ENCODE measurements at places on chromosomes 3 and 15.

DNA sequence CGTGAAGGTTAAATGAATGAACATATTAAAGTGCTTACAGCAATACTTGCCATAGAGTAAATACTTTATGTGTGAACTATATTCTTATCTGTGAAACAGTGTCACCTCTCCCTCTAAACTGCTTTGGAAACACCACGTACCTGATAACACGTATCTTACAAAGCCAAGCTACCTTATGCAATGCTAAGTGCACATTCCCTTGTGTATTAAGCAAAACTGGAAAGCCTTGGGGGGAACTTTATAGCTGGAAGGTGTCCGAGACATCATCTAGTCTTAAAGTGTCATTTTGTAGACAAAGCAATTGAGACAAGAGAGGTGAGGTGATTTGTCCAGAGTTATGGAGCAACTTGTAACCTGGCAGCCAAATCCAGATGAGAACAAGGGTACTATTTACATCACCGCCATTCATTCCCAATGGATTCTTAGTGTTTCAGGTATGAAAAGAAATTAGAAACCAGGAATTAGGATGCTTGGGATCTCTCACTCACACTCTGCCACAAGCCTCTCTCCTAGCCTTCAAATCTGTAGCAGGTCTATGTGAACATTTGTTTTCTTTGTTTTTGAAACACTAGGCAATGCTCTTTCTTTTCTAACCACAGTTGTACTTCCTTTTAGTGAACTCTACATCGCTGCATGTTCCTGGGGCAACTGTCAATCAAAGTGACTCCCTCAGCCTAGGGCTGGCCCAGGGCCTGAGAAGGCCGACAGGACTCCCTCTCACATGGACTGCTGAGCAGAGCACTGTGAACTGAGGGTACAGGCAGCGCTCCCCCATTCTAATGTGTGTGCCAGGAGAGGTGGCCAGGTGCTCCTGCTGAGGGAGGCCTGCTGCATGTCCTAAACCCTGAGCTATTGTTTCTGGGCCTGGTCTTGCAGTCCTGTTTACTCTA lies 13.9 kb upstream of the MGLL start:
- DNase-seq = no peak

DNA sequence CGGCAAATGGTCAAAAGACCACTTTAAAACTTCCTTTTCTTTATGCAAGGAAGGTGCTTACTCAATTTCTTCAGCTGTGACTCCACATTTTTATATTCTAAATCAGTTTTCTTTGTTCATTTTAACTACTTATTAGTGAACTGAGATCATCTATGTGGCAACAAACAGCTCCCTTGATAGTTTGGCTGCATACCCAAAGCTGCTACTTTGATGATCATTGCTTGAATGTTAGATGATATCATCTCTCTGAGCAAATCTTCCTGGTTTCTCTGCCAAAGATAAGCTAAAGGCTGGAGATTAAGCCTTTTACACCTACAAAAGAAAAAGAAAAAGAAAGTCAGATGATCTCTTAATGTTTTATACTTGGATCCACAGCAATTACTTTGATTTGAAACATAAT lies 95.5 kb downstream of the DPH6 start:
- DNase-seq = no peak

GRCh38 chr3:105598042-105598796 lies 231.5 kb downstream of the ALCAM start:
- DNase-seq = no peak

GRCh38 chr15:29652595-29652994 lies 169.7 kb downstream of the TJP1 start:
- DNase-seq = no peak

- DNase-seq = no peak
These were observed 155.9 kb upstream of the TBL1XR1 start for GRCh38 chr3:177353140-177353539.

GRCh38 chr3:74436184-74436583 lies 178.3 kb downstream of the CNTN3 start:
- DNase-seq = no peak

- DNase-seq = no peak
These were observed 536.7 kb downstream of the FOXP1 start for GRCh38 chr3:71046791-71047190.

DNA sequence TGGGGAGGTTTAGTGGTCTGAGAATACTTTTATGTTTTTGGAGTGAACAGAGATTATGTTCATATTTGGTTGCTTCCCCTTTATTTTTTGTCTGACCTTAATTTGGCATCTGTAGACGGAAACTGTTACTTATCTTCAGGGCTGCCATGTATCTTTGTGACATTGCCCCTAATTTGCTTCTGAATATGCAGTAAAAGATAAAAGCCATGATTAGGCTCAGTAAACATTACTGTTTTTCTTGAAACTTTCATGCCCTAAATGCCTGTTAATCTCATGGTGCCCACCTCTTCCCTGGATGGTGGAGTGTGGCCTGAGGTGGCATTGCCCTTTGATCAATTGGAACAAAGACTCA lies 106.7 kb downstream of the C3orf70 start:
- no peak for DNase-seq

- no peak for DNase-seq
These were observed 4.4 kb upstream of the ATOSA start for GRCh38 chr15:52683580-52683979.

- no peak for DNase-seq
These were observed 34.5 kb downstream of the TBC1D5 start for GRCh38 chr3:17707813-17708543.

GRCh38 chr3:165193366-165194254 lies 2.6 kb downstream of the SLITRK3 start:
- no peak for DNase-seq

GRCh38 chr3:62372621-62373041 lies 719 bp downstream of the FEZF2 start:
- no peak for DNase-seq

DNA sequence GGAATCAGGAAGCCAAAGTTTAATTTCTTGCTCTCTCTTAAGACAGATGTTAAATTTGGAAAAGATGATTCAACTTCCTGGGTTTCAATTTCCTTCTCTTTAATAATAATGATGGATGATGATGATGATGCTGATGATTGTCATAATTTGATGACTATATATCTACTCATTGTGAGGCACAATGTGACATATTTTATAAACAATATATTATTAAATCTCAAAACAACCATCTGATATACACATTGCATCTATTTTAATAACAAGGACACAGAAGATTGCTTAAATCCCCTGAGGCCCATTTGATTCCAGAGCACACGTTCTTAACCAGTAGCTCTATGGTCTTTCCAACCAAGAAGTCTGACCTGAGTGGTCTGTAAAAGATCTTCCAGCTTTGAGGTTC lies 124.0 kb downstream of the CNTN6 start:
- no peak for DNase-seq
